ENCODE measurements at places on chromosomes 6 and 20.

GRCh38 chr6:80623066-80623815, 516.8 kb downstream of the BCKDHB start:
- no peaks in the 10 kb centered on the region for H3K36me3 ChIP-seq
- H3K4me1 ChIP-seq, result no peaks in the 10 kb centered on the region
- H3K27me3 ChIP-seq, result no peaks in the 10 kb centered on the region
- no peak overlapping the region for H3K4me3 ChIP-seq

DNA sequence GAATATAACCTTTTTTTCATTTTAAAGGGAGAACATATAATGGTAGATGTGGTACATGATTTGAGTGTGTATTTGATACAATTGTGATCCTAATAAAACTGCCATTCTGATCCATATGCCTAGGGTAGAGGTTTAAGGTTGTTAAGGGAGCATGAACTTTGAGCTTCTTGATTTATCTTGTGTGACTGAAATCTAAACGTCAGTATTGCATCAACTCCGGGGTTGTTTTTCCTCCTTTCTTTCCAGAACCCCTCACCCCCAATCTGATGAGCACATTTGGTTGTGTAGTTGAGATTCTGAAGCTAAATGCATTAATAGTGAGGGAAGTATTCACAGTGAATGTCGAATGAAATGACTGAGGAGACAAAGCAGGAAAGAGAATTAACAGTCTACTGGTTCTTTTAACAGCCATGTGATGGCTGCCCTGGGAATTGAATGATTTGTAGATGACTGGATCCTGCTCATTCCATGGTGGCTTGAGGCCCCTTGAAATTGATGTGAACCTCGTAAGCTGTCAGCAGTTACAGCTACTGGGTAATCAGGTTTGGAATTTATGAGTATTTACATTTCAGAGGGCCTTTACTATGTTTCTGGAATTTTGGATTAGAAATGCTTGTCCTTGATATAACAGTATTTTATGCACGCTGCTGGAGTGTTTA, 44.8 kb downstream of the FARS2 start:
- H3K4me1 ChIP-seq, result peaks cover 18% of the 10 kb centered on the region
- no peak overlapping the region for H3K4me3 ChIP-seq
- H3K27me3 ChIP-seq, result no peaks in the 10 kb centered on the region
- no peak overlapping the region for H3K27ac ChIP-seq
- H3K36me3 ChIP-seq, result no peaks in the 10 kb centered on the region
- DNase-seq, result no peak

- no peaks in the 10 kb centered on the region for H3K36me3 ChIP-seq
- H3K4me3 ChIP-seq, result no peak overlapping the region
- DNase-seq, result no peak
- no peak overlapping the region for H3K27ac ChIP-seq
- H3K4me1 ChIP-seq, result no peaks in the 10 kb centered on the region
Observed at GRCh38 chr6:7522873-7523272, 18.6 kb upstream of the DSP start.

DNA sequence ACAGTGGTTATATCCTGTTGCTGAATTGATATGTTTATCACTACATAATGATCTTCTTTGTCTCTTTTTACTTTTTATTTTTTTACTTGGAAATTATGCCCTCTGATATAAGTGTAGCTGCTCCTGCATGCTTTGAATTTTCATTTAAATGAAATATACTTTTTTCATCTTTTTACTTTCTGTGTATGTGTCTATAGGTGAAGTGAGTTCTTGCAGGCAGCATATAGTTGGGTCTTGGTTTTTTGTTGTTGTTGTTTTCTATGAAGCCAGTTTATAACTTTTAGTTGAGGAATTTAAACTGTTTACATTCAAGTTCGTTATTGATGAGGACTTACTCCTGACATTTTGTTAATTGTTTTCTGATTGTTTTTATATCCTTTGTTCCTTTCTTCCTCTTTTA, 103.1 kb upstream of the DOK5 start:
- no peaks in the 10 kb centered on the region for H3K36me3 ChIP-seq
- no peak for DNase-seq
- H3K27me3 ChIP-seq, result no peaks in the 10 kb centered on the region
- no peak overlapping the region for H3K27ac ChIP-seq

GRCh38 chr6:47094241-47094925, 52.3 kb upstream of the ADGRF1 start:
- H3K27ac ChIP-seq, result no peak overlapping the region
- no peaks in the 10 kb centered on the region for H3K36me3 ChIP-seq
- no peak overlapping the region for H3K4me3 ChIP-seq
- H3K27me3 ChIP-seq, result peaks cover 3% of the 10 kb centered on the region
- H3K4me1 ChIP-seq, result no peaks in the 10 kb centered on the region

- no peaks in the 10 kb centered on the region for H3K27me3 ChIP-seq
- H3K4me1 ChIP-seq, result no peaks in the 10 kb centered on the region
- H3K27ac ChIP-seq, result no peak overlapping the region
- H3K4me3 ChIP-seq, result no peak overlapping the region
Observed at GRCh38 chr6:162211022-162211421, 516.5 kb downstream of the PRKN start.

GRCh38 chr6:84967389-84967788, 203.0 kb upstream of the TBX18 start:
- H3K4me3 ChIP-seq, result no peak overlapping the region
- no peak for DNase-seq
- H3K27ac ChIP-seq, result no peak overlapping the region
- H3K27me3 ChIP-seq, result no peaks in the 10 kb centered on the region
- no peaks in the 10 kb centered on the region for H3K4me1 ChIP-seq

DNA sequence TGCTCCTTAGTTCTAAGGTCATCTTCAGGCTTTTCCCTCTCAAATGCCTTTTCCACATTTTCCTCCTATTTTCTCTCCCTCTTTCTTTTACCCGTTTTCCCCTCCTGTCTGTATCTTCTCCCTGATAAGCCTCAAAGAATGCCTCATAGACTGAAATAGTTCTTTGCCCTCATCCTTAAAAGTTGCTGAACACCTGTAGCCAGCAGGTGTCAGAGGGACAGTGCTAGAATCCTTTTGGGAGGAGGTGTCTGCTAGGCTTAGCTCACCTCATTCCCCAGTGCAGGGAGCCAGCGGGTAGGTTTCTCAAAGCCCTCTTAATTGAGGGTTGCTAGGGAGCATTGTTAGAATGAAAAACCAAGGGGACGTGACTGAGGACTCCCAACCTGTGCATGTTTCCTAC, 204.0 kb downstream of the TSHZ2 start:
- peaks cover 6% of the 10 kb centered on the region for H3K27me3 ChIP-seq
- H3K4me1 ChIP-seq, result no peaks in the 10 kb centered on the region
- no peak overlapping the region for H3K27ac ChIP-seq
- no peaks in the 10 kb centered on the region for H3K36me3 ChIP-seq
- H3K4me3 ChIP-seq, result no peak overlapping the region

DNA sequence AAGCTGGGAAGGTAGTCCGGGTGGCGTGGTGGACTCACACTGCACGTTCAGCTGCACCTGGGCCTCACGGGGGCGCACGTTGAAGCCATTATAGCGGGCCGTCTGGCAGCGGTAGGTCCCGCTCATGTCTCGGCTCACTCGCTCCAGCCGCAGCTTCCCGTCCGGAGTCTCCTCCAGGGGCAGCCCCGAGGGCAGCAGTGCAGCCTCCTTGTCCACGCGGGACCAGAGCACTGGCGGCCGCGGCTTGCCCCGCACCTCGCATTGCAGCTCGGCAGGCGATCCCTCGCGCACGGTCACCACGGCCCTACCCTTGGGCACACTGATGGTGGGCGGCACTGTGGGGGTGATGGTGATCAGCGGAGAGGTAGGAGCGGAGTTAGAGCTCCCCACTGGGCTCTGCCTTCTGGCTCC, 47.6 kb downstream of the MDGA1 start:
- peaks cover 49% of the 10 kb centered on the region for H3K27me3 ChIP-seq
- H3K4me1 ChIP-seq, result no peaks in the 10 kb centered on the region
- no peak overlapping the region for H3K4me3 ChIP-seq
- no peak for DNase-seq
